ENCODE measurements at places on chromosomes 2 and 18.

GRCh38 chr2:181790716-181791649 lies 100.5 kb upstream of the ITPRID2 start:
- no peak for DNase-seq

DNA sequence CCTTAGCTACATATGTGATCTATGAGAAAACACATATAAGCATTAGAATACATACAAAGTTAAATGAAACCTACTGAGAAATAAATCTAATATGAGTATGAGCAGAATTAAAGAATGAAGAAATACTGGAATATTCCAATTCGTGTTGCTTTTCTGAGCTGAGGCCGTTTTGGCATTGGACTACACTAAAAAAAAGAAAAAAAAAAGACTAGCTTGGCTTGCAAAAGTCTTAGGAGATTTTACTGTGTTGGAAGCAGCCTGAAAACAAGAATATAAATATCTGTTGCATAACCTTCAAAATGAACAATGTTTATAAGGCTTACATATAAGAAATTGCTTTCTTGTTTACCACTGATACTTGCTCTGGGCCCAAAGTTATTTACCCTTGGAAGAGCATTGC lies 562.8 kb downstream of the TMEM182 start:
- no peak for DNase-seq

DNA sequence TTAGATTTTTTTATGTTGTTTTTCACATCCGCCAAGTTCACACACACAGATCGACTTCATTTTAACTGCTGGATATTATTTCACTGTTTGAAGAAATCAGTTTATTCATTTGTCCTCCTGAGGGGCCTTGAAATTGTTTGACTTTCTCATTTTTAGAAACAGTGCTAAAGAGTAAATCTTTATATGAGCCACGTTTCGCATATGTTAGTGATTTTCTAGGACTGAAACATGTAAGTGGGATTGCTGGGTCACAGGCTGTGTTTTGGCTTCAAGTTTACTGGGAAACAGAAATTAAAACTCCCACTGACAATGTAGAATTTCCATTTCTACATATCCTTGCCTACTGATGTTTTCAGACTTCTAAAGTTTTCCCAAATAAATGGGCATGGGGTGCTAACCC lies 363.8 kb downstream of the NCKAP5 start:
- DNase-seq: no peak

DNA sequence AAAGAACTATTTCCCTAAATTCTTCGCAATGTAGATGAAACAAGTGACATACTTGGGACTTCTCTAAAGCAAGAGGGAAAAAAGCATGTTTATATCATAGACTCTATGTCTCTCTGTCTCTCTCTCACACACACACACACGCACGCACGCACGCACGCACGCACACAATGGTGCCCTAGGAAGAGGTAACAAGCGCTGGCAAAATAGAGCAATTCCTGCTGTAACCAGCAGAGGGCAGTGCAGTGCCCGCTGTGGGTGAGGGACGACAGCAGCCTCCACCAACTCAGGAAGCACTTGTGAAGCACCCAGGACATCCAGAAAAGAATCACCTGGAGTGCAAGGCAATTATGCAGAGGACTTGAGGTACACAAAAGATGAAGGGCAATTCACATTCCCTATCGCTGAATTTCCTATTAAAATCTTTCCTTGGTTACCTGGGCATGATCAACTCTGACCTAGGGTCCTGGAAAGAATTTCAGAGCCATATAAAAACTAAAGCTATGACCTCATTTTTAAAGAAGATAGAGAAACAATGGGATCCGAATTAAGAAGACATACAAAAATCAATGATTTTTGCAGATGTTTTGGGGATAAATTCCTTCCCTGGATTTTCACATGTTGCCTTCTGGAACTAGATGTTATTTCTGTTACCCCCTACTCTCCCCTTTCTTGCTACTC lies 166.4 kb downstream of the PDE11A start:
- peak; percentile 2 for DNase-seq

- DNase-seq: no peak
Measured at GRCh38 chr2:112869258-112869842, 32.8 kb upstream of the IL1B start.

- DNase-seq: no peak
Measured at GRCh38 chr2:234218266-234219045, 168.0 kb downstream of the SPP2 start.

- DNase-seq: no peak
Measured at GRCh38 chr18:66972681-66973080, 368.8 kb upstream of the CDH19 start.

DNA sequence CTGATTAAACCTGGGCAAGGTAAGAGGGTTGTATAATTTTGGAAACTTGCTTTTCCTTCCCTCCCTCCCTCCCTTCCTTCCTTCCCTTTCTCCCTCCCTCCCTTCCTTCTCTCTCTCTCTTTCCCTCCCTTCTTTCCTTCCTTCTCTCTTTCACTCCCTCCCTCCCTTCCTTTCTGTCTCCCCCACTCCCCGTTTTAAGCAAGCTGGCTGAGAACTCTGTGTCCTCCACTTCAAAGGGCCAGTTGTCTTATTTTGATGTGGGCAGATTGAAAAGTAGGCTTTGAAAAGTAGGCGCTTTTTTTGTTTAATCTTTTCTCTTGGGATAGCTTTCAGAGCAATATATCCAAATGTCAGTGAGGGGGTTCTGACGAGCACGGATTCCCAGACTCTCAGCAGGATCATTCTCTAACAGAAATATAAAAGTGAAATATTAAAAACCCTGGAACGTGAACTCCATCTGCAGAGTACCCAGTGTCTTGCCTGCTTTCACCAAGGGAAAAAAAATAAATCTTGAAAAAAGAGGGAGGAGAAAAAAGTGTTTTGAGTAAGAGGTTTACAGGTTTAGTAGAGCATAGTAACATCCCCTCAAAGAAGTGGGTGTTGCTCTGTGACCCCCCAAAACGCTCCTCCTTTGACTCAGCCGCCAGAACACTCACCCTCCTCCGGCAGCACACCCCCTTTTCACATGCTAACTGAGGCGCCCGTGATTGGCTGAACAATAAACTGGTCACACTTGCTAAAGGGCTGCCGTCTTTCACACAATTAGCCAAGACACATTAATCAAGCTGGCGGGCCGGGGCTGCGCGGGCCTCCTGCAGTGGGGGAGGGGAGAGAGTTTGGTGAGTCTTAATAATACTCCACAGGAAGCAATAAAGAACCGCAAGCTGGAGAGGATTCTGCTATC lies 52.2 kb downstream of the CDK15 start:
- DNase-seq: no peak

- DNase-seq: no peak
Measured at GRCh38 chr2:71614976-71615766, 161.8 kb downstream of the DYSF start.

DNA sequence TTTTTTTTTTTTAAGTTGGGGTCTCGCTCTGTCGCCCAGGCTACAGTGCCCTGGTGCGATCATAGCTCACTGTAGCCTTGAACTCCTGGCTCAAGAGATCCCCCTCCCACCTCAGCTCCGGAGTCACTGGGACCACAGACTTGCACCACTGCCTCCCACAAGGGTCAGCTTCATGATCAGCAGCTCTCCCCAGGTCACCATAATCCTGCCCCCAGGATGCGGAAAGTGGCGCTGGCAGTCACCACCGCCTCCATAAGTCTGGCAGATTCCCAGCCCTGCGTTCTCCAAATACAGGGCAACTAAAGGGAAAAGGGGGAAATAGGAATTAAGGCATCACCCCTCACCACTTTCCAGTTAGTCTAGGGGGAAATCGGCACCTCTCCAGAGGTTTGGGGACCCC lies 5.2 kb upstream of the ARID5A start:
- DNase-seq: no peak

DNA sequence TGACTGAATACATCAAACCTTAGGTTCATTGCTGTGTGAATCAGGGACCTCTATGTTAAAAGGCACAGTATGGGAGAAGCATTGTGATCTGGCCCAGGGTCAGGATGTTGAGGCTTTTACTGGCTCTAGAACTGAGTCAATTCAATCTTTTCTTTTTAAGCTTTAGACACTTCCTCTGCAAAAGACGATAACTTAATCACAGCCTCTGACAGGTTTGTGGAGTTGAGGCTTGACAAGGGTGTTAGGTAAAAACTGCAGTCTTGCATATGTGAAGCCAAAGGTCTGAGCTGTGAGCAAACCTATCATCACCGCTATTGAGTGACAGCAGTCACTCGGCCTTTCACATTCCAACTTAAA lies 17.3 kb upstream of the ARHGAP25 start:
- DNase-seq: no peak

DNA sequence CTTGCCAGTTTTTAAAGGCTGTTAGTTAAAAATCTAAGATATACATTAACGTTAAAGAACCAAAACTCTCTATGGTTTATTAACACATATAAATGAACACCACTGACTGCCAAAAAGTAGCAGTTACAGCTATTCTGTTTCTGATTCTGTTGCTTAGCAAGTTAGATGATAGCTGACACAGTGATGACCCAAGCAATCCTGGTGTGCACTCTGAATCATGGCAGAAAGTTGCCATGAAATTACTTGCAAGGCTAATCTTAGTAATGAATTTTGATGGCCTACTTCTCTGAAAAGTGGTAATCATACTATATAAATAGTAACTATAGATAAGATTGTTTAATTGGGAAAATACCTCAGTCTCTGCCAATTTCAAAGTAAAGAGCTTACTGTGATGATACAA lies 57.7 kb downstream of the ROCK2 start:
- no peak for DNase-seq

- no peak for DNase-seq
Measured at GRCh38 chr2:17578466-17578928, 38.0 kb downstream of the VSNL1 start.

DNA sequence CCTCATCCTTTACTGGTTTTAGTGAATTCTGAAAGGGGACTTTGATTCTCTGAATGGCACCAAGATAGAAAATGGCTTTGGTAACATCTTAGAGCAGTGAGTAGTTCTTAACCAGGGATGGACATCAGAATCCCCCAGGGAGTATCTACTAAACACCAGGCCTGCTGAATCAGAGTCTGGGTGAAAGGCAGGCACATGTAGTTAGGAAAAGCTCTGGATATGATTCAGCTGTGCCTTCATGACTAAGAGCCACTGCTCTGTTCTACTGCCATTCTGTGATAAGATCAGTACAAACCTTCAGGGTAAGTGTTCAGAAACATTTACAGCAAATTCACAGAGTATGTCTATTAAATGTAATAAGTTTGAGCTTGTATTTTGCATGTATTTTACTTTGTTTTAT lies 46.2 kb upstream of the B3GNT2 start:
- DNase-seq: no peak

GRCh38 chr2:98909317-98910211 lies 26.5 kb downstream of the CRACDL start:
- DNase-seq: no peak

- no peak for DNase-seq
Measured at GRCh38 chr18:662197-662596, 4.7 kb downstream of the TYMS start.

DNA sequence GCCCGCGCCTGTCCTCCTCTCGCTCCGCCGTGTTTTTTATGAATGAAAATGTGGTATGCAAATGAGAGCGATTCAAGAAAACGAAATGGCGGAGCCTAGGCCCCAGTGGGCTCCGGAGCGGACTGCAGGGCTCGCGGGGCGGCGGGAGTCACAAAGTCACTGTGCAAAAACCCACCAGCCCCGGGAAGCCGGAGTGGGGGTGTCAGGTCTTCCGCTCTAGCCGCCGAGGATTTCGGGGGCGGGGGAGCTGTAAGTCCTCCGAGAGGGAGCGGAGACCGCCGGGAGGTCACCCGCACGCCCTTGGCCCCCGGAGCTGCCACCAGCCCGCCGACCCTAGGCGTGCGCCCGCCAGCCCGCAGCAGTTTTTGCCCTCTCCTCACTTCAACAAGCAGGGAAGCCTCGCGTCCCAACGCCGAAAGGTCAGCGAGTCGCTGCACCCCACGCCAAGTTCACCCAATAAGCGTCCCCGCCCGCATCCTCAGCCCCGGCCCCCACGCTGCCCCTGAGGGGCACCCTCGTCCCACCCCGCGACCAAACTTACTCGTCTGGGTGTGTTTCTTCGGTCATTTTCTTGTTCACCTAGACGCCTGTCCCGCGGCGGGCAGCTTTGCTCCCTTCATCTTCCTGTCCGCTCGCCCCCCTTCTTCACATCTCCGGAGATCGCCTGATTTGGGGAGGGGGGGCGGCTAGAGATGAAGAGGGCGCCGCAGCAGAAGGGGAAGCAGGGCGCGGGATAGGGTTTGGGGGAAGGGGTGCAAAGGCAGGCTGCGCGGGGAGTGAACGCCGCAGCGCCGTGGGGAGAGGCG lies 775 bp downstream of the SPRED2 start:
- no peak for DNase-seq

DNA sequence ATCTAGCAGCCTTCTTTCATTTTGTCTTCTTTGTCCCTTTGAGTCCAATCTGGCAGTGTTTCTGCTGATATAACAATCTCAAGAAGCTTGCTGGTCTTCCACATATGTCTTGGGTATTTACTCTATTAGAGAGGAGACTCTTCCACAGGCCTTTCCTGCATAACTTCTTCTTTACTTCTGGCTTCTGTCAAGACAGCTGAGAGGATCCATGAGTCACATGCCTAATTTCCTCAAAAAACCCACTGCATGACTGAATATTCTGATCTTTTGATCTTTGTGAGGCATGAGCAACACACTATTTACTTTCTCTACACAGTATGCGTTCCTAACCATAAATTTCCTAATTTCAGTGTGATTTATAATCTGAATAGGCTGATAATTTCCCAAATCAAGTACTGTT lies 5.1 kb upstream of the DCC start:
- no peak for DNase-seq

- DNase-seq: no peak
Measured at GRCh38 chr2:134149904-134150303, 104.0 kb upstream of the MGAT5 start.

GRCh38 chr2:46216213-46216612 lies 81.0 kb upstream of the EPAS1 start:
- no peak for DNase-seq

DNA sequence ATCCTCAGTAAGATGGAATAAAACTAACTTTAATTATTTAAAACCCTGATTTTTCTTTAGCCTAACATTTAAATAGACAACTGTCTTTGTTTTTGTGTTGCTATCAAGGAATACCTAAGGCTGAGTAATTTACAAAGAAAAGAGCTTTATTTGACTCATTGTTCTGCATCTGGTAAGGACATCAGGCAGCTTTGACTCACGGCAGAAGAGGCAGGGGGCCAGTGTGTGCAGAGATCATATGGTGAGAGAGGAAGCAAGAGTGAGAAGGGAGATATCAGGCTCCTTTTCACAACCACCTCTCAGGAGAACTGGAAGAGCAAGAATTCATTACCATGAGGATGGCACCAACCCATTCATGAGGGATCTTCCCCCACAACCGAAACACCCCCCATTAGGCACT lies 64.6 kb upstream of the TFPI start:
- no peak for DNase-seq

GRCh38 chr2:220143336-220143735 lies 515.9 kb downstream of the SLC4A3 start:
- no peak for DNase-seq

DNA sequence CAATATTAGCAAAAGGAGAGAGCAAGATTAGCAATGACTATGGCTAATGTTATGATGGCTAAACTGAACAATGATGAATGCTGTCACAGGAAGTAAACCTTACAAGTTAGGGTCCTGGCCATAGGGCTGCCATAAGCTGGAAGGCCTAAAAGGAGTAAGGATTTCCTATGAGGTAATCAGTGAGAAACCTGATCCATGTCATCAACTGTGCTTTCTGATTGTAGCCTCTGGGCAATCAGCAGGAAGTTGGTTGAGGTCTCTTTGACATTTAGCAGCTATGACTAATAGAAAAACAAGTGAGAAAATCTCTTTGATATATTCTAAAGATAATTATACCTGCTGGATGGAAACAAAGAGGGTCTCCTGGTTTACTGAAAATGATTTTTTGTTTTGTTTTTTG lies 193.0 kb downstream of the RAB3GAP1 start:
- no peak for DNase-seq

Data from activated CD8-positive, alpha-beta memory T cell treated with anti-CD3 and anti-CD28 coated beads for 4 hours (primary cell).